ENCODE measurements at places on chromosomes 2 and 18.

GRCh38 chr2:4914551-4914950 is 777.6 kb upstream of the SOX11 start:
- H3K4me1 ChIP-seq = no peaks in the 10 kb centered on the region
- no peak overlapping the region for H3K4me3 ChIP-seq
- no peak overlapping the region for H3K27ac ChIP-seq

GRCh38 chr2:202036601-202037037 is 3.0 kb downstream of the FZD7 start:
- peaks cover 22% of the 10 kb centered on the region for H3K4me1 ChIP-seq
- H3K4me3 ChIP-seq = no peak overlapping the region
- no peak for DNase-seq
- H3K36me3 ChIP-seq = no peaks in the 10 kb centered on the region
- no peak overlapping the region for H3K27ac ChIP-seq

GRCh38 chr2:9370746-9371145 is 52.6 kb downstream of the ITGB1BP1 start:
- peaks cover 2% of the 10 kb centered on the region for H3K36me3 ChIP-seq
- no peak for DNase-seq
- H3K27me3 ChIP-seq = no peaks in the 10 kb centered on the region
- no peak overlapping the region for H3K27ac ChIP-seq

- DNase-seq = peak; percentile 59
- no peak overlapping the region for H3K4me3 ChIP-seq
- H3K4me1 ChIP-seq = peaks cover 5% of the 10 kb centered on the region
- no peaks in the 10 kb centered on the region for H3K27me3 ChIP-seq
- H3K36me3 ChIP-seq = no peaks in the 10 kb centered on the region
- H3K27ac ChIP-seq = no peak overlapping the region
These were observed 65.6 kb downstream of the NOL4 start for GRCh38 chr18:34158881-34159690.
